Gastrocnemius medialis (tissue), 4 donors: ENCODE measurements at places on chromosomes 12 and 14.
A peak's percentile ranks its signal among the peaks of the same experiment; 100 is the strongest.

DNA sequence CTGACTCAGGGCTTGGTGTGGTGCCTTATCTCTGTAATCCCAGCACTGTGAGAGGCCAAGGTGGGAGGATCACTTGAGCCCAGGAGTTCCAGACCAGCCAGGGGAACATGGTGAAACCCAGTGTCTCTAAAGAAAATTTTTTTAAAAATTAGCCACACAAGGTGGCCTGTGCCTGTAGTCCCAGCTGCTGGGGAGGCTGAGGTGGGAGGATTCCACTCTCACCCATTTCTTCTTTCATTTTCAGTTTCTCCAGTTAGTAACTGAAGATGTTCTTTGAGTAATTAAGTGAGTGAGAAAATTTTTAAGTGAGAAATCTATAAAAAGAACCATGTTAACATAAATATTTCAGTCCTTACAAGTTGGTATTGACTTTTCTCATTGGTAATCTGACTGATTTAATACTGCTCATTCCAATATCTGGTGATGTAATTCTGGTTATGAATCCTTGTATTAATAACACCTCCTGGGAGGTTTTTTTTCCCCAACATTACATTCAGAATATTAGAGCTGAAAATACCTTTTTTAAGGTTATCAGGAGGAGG, 6.1 kb downstream of the METTL3 start:
- DNase-seq, result no peak

- peak; percentile 20 for DNase-seq
Measured at GRCh38 chr12:125185740-125186470, 120.7 kb downstream of the AACS start.

GRCh38 chr12:26196421-26196716, 996 bp downstream of the SSPN start:
- DNase-seq, result peak; percentile 28

GRCh38 chr12:112170376-112170775, 45.0 kb downstream of the TRAFD1 start:
- no peak for DNase-seq

DNA sequence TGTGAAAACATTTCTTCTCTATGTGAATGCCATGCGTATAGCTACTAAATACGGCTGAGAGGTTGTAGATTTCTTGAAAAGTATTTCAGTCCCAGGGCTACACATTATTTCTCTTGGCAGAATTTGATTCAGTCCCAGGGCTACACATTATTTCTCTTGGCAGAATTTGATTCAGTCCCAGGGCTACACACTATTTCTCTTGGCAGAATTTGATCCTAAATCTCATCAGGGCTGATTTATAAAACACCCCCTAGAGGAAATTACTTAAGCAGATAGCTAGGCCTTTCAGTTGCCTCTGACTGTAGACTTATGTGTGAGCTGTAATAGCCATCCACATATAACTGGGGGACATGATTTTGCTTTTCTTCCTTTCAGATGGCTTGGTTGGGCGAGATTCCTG, 50.4 kb downstream of the AK7 start:
- DNase-seq, result no peak

GRCh38 chr12:61385771-61386170, 874.4 kb upstream of the USP15 start:
- no peak for DNase-seq
